Astrocyte of the hippocampus (primary cell): ENCODE measurements at places on chromosomes 2 and 18.
A peak's percentile ranks its signal among the peaks of the same experiment; 100 is the strongest.

GRCh38 chr2:1938986-1939385, 194.7 kb upstream of the PXDN start:
- no peak for DNase-seq

- DNase-seq: no peak
Measured at GRCh38 chr2:20444993-20445910, 1.6 kb upstream of the RHOB start.

GRCh38 chr2:105584435-105585010, 160.2 kb upstream of the NCK2 start:
- DNase-seq: no peak

GRCh38 chr18:7722955-7723354, 155.8 kb downstream of the PTPRM start:
- no peak for DNase-seq

DNA sequence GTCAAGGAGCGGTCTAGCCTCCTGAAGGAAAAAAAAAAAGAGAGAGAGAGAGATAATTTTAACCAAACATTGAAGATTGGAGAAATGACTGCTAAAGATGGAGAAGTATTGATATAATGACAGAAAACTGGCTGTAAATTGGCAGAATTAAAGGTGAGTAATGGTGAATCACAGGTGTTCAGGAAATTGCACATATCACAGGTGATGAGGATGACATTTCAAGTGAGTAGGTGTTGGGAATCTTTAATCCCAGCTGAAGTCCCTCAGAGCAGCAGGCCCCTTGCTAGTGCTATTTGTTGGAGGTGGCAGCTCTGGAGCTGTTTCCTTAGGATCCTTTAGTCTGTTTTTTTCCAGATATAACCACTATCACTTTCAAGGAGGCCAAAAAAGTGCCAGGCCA, 678.4 kb upstream of the VRK2 start:
- no peak for DNase-seq

- no peak for DNase-seq
Measured at GRCh38 chr2:152875701-152876695, 157.6 kb downstream of the ARL6IP6 start.

DNA sequence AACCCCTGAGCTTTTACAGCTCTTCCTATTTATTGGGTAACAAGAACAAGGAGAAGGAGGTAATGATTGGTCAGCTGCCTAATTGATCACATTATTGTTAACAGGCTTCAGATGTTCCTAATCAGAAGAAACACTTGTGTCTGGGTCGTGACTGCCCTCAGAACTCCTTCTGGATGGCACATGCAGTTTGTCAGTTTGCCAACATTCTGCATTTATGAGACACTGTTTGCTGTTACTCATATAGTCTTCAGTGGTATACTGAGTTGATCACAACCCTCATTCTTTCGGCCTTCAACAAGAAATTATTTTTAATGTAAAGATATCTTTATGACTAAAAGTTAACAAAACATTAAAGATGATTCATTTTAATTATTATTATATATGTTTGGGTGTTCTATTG, 95.7 kb upstream of the DOCK10 start:
- DNase-seq: no peak

GRCh38 chr18:1103537-1103936, 198.9 kb downstream of the ADCYAP1 start:
- DNase-seq: no peak

- DNase-seq: no peak
Measured at GRCh38 chr2:233117811-233118647, 57.9 kb downstream of the INPP5D start.

DNA sequence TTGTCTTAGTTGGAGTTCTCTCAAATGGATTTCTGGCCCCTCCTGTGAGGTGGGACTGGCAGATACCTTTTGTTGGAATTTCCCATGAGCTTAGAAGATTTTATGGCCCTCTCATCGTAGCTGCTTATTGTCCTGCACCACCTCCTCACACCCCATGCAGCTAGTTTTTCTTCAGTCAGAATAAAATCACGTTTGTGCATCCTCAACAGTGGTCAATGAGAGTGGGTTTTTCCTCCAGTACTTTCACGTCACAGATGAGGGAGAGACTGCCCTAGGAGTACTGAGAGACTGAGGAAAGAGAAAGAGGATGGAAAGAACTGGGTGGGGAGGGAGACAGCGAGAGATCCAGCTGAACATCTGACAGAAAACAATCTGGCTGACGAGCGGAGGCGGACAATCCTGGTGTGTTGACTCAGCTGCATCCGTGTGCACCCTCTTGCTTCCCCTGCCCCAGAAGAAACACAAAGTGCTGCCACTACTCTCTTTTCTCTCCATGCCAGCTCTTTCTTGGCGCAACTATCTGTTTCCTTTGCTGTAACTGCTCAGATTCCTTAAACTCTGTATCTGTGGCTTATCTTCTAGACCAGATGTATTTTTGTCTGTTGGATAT, 7.4 kb downstream of the RAPGEF4 start:
- no peak for DNase-seq

- DNase-seq: no peak
Measured at GRCh38 chr18:56902653-56903052, 244.2 kb upstream of the BOD1L2 start.

DNA sequence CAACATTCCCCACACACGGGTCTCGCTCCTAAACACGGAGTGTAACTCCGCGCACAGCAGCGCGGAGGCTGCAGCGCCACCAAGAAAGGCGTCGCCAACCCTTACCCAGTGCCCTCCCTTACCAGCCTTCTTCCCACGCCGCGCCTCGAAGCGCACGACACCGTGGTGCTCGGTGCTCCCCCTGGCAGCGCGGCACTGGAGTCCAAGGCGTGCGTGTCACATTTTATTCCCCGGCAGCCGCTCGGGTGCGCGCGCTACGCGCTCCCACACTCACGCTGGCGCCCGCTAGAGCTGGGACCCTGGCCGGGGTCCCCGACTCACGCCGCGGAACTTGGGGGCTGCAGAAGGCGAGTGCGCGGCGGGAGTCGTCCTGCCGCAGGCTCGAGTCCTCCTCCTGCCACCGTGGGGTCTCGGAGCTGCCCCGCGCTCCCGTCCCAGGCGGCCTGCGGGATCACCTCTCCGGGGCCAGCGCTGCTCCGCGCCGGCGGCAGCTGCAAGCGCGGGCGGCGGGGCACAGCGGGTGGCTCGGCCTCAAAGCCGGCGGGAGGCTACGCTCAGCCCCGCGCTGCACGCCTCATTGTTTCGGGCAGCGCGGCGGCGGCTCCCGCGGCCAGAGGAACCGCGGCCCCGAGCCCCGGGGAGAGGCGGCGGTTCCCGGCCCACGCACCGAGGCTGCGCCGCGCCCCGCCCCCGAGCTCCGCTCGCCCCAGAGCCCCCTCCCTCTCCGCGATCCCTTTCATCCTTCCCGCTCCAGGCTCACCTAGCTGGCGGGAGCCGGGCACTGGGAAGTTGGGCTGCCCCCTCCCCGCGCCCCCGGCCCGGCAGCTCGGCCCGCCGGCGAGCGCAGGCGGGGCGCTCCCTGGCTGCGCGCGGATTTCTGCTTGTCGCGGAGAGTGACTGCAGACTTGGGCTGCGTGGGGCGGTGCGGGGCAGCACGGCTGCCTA, at the start of gene ST6GAL2:
TSS of gene ST6GAL2 (minus strand) at position 197 of the 945 bp plus-strand sequence. CDS start 42,190 bp downstream, outside the sequence.
- DNase-seq: peak; percentile 66

DNA sequence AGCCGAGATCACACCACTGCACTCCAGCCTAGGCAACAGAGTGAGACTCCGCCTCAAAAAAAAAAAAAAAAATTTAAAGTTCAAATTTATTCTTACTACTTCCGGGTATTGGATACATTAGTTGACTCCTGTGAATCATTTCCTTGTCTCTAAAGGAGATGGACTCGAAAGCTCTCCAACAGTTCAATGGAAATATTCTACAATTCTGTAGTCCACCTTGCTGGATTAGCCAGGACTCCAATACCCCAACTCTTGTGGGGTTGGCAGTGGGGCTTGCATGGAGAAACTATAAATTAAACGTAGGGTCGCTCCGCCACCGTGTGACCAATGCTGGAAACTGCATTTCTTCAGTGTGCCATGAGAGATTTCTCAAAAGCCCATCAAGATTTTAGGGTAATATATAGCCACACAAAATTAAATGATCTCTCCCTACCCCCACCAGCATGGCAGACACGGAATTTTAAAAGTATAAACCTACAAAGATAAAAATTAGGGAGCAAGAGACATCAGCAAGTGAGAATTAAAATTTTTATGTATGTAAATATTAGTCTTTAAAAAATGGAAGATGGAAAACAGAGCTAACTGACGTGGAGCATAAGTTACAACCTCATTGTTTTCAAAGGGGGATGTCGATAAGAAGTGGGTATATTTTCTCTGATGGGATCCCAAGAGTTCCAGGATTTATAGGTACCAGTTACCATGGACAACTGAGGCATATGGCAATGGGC, 27.8 kb upstream of the GAREM2 start:
- peak; percentile 74 for DNase-seq

- no peak for DNase-seq
Measured at GRCh38 chr2:171320208-171320621, 113.6 kb downstream of the METTL8 start.
